Hippocampal formation (tissue), 2 donors: ENCODE measurements at places on chromosomes 7 and 10.

DNA sequence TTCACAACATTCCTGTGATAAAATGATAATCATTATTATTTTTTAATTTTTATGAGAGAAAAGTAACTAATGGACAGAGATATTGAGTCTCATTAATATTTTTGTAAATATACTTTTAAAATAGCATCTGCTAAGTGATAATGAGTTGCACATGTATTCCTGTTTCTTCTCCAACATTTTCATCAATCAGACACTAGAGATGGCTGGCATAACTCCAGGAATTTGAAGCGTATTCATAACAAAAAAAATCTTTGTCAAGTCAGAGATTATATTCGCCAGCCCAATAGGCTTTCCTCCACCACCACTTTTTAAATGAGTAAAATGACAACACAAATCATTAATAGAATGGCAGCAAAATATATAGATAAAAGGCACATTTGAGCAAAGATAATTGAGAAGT is 524.0 kb upstream of the KCND2 start:
- no peak for DNase-seq

- DNase-seq, result no peak
Measured at GRCh38 chr10:32751582-32751981, 206.4 kb downstream of the ITGB1 start.

GRCh38 chr10:70692043-70692603 is 19.8 kb downstream of the ADAMTS14 start:
- no peak for DNase-seq

- no peak for DNase-seq
Measured at GRCh38 chr10:124001391-124002148, 91.8 kb downstream of the CHST15 start.

- no peak for DNase-seq
Measured at GRCh38 chr10:36380538-36380937, 738.4 kb upstream of the FZD8 start.

GRCh38 chr10:28444031-28444430 is 88.9 kb upstream of the WAC start:
- DNase-seq, result no peak

DNA sequence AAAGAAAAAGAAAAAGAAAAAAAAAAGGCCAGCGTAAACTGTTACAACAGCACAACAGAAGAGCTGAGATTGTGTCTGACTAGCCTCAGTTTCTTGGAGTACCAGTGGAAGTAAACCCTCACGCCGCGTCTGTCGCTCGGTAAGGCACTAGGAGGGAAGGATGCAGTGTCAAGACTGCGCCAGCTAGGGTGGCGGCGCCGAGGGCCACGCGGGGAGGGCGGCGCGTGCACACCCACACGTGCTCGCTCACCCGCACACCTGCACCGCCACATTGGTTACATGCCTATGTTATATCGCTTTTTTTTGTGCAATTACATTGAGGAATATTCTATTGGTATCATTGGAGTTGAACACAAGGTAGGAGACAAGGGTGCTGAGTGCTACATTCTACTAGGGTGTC is 48.2 kb downstream of the CLEC2L start:
- DNase-seq, result no peak

DNA sequence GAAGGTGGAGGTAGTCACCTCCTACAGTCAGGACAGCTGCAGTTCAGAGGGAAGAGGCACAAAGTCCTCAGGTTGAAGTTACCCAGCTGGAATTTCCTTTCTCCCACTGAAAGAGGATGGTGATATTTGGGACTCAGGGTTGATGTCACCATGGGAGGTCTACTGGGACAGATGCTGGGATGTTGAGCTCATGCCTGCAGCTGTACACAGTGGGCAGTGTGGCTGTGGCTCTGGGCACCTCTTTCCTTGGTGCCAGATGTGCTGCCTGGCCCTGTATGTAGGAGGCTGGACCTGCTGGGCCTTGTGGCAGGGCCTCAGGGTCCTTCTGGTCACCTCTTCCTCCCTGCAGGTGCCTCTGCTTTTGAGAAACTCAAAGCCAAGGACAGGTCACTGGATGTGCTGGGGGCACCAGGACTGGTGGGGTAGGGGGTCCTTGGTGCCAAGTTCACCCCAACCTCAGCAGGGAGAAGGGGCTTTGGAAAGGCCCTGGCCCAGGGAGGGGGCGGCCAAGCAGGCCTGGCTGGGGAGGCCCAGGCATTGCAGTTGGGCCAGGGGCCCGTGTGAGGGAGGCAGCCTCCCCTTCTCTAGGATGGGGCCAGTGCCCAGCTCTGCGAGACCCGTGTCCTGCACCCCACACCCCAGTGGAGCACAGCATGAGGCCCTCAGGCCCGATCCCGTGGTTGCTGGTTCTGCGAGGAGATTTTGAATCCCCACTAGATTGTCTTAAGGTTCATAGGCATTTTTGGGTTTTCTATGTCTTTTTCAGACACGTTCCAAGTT is 103.1 kb downstream of the BMS1 start:
- DNase-seq, result no peak

- no peak for DNase-seq
Measured at GRCh38 chr7:98097042-98097645, 9.5 kb upstream of the LMTK2 start.

- DNase-seq, result no peak
Measured at GRCh38 chr7:101521430-101521925, 107.6 kb downstream of the MYL10 start.

GRCh38 chr7:76377186-76377918 is 18.6 kb upstream of the YWHAG start:
- no peak for DNase-seq

GRCh38 chr7:12623223-12623622 is 52.7 kb downstream of the SCIN start:
- DNase-seq, result no peak

GRCh38 chr10:33421789-33422462 is 87.5 kb upstream of the NRP1 start:
- no peak for DNase-seq

GRCh38 chr7:155594163-155594732 is 47.9 kb upstream of the CNPY1 start:
- DNase-seq, result no peak

DNA sequence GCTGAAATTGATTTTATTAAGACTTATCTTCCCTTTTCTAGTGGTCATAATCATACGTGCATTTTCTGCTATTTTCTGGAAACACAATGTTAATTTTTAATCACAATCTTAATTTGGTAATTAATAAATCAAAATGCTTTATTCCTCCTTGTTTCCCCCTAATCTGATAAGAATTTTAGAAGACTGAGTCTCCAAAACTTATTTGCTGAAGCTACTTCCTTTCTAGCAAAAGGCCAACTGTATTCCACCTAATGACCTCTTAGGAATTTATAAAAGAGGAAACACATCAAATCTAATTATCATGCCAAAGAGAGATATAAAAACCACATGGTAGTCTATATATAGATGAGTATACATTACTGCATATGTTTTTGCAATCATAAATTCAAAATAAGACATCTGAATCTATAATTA is 140.6 kb downstream of the GNAI1 start:
- DNase-seq, result no peak

DNA sequence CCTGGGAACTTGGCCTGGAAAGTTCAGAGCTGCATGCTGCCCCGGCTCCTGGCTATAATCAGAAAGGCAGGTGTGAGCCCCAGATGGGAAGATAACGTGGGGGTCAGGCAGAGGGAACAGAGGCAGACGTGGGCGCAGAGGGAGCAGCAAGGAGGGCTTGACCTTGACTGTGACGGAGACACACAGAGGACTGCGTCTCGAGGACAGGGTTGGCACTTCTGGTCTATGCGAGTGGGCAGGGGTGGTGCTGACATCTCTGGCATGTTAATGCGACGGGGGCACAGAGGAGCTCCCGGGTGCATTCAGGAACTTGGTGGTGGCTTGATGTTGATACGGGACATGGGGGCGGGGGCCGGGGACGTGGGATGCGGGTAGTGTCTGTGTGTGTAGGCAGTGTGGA is 232.1 kb upstream of the GRB10 start:
- no peak for DNase-seq

DNA sequence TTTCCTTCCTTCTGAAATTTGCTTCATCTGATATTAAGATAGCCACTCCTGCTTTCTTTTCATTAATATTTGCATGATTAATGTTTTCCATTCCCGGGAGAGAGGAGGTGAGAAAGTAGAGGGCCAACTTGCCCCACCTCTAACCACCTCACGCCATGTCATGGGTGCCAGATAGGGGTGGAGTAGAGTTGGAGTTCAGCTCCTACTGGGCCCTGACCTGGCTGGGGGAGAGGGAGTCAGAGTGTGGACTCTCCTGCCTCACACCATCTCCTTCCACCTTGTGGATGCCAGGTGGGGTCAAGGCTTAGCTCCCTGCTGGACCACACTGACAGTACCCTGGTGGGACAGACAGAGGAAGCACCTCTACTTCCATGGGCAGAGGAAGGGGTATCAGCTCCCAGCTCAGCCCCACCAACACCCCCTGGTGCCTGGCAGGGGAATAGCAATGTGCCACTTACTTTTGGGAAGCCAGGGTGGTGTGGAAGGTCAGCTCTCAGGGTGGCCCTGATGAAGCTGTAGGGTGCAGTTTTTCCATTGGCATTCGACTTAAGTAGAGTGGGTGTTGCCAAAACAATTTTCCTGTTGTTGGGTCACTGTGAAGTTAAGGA is 28.0 kb downstream of the CHST12 start:
- DNase-seq, result no peak

DNA sequence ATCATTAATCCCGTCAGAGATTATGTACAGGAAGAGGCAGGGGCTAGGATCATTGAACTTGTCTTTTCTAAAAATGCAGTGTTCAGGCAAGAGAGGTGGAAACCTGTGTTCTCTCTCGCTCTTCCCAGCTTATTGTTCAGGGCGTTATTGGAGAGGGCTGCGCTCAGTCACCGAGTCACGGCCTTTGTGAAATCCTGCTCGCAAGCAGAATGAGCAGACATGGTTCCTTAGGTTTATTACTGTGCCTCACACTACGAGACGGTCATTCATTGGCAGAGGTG is 631 bp upstream of the PRKRIP1 start:
- DNase-seq, result no peak

GRCh38 chr7:149811831-149812490 is 26.2 kb upstream of the ZNF862 start:
- DNase-seq, result no peak
